ENCODE measurements at places on chromosomes 12 and 14.

DNA sequence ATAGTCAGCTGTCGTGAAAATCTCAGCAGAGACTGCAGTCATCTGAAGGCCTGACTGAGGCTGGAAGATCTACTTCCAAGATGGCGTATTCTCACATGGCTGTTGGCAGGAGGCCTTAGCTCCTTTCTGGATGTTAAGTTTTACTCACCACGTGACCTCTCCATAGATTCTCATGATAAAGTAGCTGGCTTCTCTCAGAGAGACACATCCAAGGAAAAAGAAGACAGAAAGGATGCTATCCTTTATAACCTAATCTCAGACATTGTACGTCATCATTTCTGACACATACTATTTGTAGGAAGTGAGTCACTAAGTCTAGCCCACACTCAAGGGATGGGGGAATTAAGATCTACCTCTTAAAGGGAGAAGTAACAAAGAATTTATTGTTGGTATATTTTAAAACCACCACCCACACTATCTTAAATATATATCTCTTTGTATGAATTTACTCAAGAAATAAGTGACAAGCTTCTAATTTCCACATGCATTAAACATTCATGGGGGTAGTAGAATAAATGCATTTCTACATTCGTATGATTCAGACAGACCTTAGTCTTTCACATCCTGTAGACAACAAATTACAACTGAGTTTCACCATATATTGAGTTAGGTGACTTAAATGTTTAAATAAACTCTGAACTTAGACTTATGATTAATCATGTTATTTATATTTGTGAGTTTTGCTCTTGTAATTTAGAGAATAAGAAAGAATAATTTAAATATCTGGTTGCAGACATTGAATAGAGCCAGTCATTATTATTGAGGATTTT is 411.0 kb downstream of the LRIG3 start:
- H3K36me3 ChIP-seq: no peaks in the 10 kb centered on the region
- no peaks in the 10 kb centered on the region for H3K27me3 ChIP-seq
- H3K4me3 ChIP-seq: no peak overlapping the region
- no peak overlapping the region for H3K27ac ChIP-seq
- no peaks in the 10 kb centered on the region for H3K4me1 ChIP-seq
- no peak for DNase-seq

- H3K36me3 ChIP-seq: peaks cover 2% of the 10 kb centered on the region
- peak overlapping the region; percentile 86 for H3K27ac ChIP-seq
- DNase-seq: no peak
- peak overlapping the region; percentile 13 for H3K4me3 ChIP-seq
- H3K4me1 ChIP-seq: peaks cover 41% of the 10 kb centered on the region
These were observed 52.7 kb downstream of the FOXN3 start for GRCh38 chr14:89364316-89364715.

- H3K4me3 ChIP-seq: no peak overlapping the region
- no peaks in the 10 kb centered on the region for H3K27me3 ChIP-seq
- H3K27ac ChIP-seq: peak overlapping the region; percentile 22
- no peak for DNase-seq
- H3K4me1 ChIP-seq: peaks cover 4% of the 10 kb centered on the region
These were observed 47.6 kb downstream of the CRACR2A start for GRCh38 chr12:3705354-3705675.

DNA sequence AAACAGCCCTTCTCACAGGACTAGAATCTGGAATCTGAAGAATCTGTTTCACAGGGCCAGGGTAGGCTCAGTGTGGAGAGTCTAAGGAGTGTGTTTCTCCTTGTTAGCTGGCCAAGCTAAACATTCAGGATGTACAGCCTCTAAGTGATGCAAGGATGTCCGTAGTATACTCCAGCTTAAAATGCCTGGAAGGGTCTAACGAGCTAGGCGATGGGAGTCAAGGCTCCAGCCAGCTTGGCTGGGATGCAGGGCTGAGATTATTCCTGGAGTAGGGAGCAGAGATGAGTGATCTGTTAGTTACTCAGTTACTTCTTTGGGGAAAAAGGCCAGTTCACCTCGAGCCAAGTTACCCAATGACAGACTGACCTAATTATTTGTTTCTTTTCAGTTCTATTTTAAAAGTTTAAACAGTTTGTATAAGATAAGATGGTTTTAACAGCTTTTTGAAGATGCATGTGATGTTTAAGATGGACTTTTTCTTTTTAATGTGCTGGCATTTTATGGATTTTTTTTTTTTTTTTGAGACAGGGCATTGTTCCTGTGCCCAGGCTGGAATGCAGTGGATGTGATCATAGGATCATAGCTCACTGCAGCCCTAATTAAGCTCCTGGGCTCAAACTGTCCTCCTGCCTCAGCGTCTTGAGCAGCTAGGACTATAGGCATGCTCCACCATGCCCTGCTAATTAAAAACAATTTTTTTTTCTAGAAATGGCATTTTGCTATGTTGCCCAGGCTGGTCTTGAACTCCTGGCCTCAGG is 41.1 kb downstream of the SYNE2 start:
- no peaks in the 10 kb centered on the region for H3K27me3 ChIP-seq
- H3K36me3 ChIP-seq: no peaks in the 10 kb centered on the region

DNA sequence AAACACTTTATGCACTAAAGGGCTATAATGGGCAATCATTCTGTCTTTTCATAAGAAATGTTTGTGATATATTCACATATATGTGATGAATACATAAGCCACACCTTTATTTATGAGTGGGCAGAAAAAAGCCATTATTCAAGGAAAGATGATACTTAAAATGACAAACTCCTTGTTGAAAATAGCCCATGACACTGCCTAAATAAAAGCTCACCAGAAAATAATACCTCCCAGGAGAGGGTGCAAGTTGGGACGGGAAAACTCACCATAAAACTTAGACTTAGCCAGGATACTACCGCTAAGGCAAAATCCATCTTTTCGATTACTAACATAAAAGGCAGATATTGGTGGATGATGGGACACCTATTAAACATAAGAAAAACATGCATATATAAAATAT is 35.8 kb upstream of the BBS10 start:
- H3K4me3 ChIP-seq: no peak overlapping the region
- H3K36me3 ChIP-seq: peaks cover 54% of the 10 kb centered on the region
- no peaks in the 10 kb centered on the region for H3K4me1 ChIP-seq
- no peak for DNase-seq
- no peaks in the 10 kb centered on the region for H3K27me3 ChIP-seq
